ENCODE measurements at places on chromosomes 5 and 9. TPM values are rescaled to one million over a fixed set of nuclear protein-coding genes. Genes with fewer than 3 reads are reported as not detected.
A peak's percentile ranks its signal among the peaks of the same experiment; 100 is the strongest.

DNA sequence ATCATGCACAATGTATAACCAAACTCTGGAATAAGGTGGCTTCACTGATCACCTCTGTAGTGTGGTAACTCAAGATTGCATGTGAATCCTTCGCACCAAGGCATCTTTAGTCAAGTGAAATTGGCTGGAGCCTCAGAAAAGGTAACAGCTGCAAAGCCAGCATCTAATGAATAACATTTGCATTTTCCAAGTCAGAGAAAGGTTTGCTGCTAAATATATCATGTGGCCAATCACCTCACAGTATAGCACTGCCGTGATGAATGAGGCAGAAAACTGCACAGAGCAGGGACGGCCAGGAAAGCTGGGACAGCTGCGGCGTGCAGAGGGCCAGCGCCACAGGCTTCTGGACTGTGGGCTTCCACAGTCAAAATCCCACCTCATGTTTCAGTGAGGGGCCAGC lies 18.5 kb downstream of the MRPS27 start:
- DNase-seq: no peak

DNA sequence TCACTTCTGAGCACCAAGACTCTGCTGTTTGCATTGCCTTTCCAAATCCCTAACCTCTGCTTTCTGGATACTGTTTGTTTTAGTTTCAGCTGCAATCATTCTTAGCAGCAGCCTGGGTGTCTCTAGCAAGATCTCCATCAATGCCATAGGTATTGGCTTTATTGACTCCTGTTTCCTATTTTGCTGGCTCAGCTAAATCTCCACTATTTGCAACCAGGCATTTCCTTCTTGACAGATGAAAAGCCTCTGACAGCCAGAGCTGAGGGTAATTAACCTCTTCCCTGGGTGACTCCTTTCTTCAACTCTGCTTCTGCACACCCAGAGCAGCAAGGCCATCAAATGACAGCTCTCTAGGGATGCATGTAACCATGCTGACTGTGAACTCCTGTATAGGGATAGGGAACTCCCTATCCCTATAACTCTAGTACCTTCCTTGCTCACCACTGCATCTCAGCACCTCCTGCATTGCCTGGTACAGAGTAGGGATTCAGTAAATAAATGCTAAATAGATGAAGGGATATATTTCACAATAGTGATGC lies 293.5 kb downstream of the TRIM32 start:
- no peak for DNase-seq

- peak; percentile 13 for DNase-seq
These were observed 26.1 kb upstream of the MACIR start for GRCh38 chr5:103232393-103232999.

GRCh38 chr9:21104787-21105186 lies 27.0 kb upstream of the IFNB1 start:
- no peak for DNase-seq

GRCh38 chr5:77204967-77205366 lies 5.5 kb upstream of the PDE8B start:
- no peak for DNase-seq

- peak; percentile 78 for DNase-seq
These were observed at the start of gene ESM1 for GRCh38 chr5:54985301-54986268. Gene ESM1 (minus strand): TSS chr5:54985593. CDS start chr5:54985517, 76 bp downstream.

- no peak for DNase-seq
These were observed 16.3 kb downstream of the SH2D3C start for GRCh38 chr9:127762111-127762676.

DNA sequence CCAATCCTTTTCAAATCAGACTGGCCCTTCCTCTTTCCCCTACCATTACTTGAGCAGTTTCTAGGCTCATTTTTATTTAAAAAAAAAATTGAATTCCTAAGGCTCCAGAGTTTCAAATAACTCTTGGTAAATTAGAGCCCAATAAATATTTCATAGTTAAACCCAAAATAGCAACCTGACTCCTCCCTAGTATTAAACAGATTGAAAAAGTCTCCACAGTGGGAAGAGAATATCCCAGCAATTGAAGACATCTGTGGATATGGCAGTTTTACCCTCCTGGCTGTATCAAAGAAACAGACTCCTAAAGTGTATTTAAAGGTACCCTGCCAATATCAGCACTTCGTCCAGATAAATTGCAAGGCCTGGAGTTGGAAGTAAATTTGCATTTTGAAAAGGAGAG lies 52.7 kb upstream of the GDNF start:
- DNase-seq: no peak

- DNase-seq: no peak
These were observed 77.3 kb upstream of the MAN2A1 start for GRCh38 chr5:109612278-109612905.

DNA sequence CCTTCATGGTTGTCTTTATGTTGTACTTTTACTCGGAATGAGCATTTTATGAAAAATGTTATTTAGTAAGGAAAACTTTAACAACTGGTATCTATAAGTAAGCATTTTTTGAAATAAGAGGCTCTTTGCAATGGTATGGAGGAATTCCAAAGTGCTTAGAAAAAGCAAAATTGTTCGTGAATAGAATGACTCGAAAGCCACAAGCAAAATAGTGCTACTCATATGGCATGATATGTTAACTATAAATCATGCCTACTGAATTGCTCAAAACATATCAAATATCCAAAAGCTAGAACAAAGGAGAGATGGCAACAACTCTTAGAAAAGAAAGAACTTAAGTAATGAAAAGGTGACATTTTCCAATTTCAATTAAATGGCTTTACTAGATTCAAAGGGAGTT lies 216.3 kb downstream of the KIAA0825 start:
- DNase-seq: no peak

- DNase-seq: no peak
These were observed 66.9 kb downstream of the TMC1 start for GRCh38 chr9:72588336-72588735.

DNA sequence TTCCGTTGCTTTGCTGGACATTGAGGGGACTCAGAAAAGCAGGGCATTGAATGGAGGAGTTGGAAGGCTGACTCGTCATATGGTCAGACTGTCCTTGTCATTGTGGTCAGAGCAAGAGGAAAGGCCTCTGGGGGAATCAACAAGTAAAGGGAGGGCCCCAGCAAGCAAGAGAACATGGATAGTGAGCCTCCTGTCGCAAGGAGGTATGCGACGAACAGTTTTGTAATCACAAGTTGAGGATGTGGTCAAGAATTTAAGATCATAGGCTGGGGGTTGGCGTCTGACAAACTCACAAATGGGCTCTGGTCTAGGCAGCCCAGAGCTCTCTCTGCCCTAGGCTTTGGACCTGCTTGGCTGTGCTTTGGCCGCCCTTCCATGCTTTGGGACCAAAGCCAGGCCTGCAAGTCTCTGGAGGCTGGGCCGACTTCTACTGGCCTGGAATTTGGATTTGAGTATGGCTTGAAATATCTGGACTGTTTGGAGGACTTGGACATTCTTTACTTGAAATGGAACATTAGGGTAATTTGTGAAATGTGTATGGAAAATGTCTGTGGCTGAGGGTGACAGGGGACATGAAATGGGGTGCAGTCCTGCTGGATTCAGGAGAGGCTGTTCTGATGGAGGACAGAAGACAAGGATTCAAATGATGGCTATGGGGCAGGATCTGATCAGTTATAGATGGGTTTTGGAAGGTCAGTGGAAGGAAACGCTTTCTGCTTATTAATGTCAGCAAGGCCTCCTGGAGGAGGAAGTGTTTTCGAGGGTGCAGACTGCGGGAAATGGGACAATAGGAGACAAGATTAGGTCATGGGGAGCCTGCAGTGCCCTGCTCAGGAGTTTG lies 19.2 kb upstream of the NDST1 start:
- DNase-seq: no peak

DNA sequence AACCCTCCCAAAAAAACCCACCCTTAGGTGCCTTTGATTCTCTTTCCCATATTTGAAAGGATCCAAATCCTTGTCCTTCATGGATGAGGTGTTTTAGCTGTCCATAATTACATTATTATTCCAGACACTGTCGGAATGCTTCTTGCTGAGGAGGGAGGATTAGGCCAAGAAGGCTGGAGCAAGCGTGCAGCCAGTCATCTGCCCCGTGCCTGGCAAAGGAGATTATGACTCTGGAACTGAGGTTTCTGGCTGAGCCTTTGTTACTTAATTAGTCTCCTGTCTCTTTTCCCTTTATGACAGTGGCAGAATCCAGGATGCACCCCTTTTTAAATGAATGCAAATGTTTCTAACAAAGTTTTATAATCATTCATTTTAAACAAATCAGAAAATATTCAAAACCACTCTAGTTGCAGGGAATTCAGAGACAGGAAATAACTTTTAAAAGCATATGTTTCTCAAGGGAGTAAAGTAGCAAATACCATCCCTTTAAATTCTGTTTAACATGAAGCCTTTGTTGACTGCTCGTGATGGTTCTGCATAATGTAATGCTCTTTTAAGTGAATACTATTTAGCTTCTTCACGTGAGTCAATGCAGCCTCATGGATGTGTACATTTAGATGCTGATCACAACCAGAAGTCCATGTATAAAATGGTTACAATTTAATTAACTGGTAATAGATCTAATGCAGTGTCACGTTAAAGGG lies 69.8 kb downstream of the GALNT10 start:
- DNase-seq: no peak

- DNase-seq: no peak
These were observed 85.2 kb downstream of the PHF2 start for GRCh38 chr9:93661591-93661990.

- no peak for DNase-seq
These were observed 130.4 kb upstream of the PRLR start for GRCh38 chr5:35360671-35361070.

- DNase-seq: no peak
These were observed 286.1 kb downstream of the IRX2 start for GRCh38 chr5:2465383-2465782.

FOXD4L4 gene
- total RNA-seq: 0.34 TPM

PCDHGA12 gene
- total RNA-seq: not detected

RGS7BP gene
- total RNA-seq: 0.09 TPM

STK32A gene
- 2.1 TPM for total RNA-seq

NR6A1 gene
- 5.1 TPM for total RNA-seq

PCAT7 gene
- total RNA-seq: not detected

Measured in Daoy (cell line).